ENCODE measurements at places on chromosomes 13 and 19.

DNA sequence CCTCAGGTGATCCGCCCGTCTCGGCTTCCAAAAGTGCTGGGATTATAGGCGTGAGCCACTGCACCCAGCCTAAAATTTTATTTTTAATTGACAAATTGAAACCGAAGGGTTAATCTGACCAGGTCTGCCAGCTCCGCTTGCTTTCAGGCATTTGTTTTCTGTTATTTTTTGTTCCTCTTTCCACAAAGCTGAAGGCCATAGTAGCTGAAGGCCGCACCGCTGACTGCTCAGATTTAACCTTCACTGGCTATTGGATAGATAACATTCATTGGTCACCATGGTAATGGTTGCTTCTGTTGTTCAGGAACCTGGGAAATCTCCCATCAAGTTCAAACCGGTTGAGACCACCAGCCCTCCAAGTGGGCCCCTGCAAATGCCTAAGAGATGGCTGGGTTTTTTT, 124.5 kb upstream of the USP29 start:
- DNase-seq, result no peak

DNA sequence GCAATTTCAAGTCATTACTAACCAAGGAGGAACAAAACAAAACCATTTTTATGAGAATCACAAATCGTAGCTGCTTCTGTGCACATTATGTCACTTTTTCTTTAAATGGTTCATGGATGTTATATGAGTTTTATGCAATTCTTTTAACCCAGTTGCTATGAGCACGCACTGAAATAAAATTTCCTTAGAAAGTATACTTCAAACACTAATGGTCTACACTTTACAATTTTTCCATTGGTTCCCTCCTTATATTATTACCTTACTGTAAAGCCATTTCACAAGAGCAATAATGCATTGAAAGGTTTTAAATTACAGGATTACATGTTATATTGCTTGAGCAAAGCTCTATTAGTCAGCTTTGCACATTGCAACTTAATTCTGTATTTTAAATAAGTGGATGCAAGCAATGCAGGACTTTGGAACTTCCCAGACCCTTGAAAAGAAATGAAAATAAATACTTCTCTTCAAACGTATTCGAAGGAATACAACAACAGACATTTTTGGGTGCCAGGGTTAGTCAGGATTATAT, 318.7 kb downstream of the PCDH9 start:
- no peak for DNase-seq

DNA sequence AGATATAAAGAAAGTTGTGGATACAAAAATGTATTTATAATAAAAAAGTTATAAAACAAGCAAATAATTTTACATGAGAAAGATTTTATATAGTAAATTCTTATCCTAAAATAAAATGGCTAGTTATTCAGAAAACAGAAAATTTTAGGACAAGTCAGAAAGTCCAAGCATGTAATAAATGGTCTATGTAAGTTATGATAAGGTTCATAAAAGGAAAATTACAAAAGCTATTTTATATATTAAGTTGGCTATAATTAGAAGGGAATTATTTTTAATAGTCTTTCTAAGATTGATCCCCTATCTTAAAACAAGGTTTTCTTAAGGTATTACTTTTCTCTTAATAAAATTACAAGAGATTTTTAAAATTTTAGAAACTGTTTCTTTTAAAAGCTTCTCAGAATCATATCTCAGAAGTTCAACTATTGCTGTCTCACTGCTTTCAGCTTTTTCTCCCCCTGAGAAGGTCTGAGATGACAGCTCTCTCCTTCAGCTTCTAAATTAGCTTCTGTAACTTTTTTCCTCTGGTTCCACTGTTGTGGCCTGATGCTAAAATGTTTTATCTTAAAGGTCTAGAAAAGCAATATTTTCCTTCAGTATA, 8.7 kb downstream of the CCDC169 start:
- no peak for DNase-seq

DNA sequence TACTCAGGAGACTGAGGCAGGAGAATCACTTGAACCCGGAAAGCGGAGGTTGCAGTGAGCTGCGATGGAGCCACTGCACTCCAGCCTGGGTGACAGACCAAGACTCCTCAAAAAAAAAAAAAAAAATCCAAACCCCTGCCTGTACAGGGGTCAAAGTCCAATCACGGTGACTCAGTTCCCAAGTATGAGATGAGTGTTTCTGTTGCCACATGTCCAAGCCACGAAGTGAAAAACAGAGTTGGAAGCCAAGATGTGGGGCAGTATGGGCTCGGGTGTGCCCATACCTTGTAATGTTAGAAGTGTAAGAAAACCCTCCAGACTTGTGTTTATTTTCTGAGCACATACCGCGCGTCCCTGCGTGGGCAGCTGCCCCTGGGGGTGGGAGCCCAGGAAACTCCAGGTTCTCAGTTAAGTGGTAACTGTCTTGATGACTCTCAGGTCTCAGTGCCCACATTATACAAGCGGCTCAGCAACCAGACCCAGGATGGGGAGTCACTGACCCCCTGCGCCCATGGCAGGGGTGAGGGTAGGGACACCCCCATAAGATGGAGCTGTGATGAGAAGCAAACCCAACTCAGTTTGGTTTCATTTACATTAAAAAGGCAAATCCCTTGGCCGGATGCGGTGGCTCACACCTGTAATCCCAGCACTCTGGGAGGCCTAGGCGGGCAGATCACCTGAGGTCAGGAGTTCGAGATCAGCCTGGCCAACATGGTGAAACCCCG, 1.2 kb upstream of the GPX4 start:
- no peak for DNase-seq

DNA sequence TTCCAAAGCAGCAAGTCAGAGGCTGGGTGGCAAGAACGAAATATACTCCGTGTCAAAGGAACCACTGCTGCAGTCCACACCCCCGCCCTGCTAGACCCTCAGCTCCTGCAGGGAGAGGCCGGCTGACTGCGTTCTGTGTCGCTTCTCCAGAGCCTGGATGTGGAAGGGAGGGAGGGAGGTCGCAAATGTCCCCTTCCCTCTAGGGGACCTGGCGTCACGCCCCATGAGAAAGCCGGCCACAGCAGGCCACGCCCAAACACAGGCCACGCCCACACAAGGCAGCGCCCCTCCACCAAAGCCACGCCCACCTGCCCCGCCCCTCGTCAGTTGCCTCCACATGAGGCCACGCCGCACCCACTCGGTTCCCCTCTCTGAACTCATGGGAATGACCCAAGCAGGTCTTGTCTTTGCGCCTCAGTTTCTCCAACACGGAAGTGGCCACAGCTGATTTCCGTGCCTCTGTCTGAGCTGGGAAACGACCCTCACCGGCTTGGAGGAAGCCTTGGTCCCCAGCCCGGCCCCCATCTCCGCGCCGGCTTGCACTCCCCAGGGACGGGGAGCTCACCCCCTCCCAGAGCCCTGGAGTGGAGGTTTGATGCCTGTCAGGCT, 38.4 kb upstream of the TCF3 start:
- no peak for DNase-seq

DNA sequence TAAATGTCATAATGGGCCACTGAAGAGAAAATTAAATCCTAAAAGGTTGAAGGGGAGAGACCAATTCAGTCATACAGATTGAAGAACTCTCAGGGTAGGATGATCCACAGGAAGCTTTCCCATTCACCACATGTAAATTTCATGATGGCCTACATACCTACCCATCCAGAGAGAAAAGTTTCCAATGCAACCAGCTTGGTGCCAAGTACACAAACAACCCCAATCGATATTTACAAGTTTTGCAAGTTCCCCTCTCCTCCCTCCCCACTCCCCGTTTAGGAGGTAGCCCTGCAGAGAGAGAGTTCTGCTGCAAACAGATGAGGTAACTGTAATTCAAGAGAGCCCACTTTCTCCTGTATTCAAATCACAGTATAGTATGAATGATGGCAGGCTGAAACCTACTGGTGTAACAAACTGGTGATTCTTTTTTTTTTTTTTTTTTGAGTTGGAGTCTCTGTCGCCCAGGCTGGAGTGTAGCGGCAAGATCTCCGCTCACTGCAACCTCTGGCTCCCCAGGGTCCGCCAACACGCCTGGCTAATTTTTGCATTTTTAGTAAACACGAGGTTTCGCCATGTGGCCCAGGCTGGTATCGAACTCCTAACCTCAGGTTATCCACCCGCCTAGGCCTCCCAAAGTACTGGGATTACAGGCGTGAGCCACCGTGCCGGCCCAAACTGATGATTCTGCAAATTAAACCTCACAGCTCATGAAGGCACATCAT, 14.4 kb downstream of the FOXO1 start:
- DNase-seq, result no peak

DNA sequence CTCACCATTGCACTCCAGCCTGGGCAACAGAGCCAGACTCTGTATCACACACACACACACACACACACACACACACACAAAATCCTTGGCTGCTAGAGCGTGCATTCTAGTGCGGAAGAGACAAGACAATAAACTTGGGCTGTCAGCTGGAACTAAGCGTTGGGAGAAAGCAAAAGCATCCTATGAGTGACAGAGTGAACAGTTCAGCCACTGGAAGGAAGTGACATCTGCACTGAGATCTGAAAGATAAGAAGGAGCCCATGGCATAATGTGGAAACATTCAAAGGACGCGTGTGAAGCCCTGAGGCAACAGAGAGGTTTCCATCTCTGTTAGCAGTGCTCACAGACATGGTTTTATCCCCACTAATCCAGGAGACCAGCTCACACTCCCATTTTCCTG, 3.5 kb upstream of the SLC1A5 start:
- DNase-seq, result no peak

DNA sequence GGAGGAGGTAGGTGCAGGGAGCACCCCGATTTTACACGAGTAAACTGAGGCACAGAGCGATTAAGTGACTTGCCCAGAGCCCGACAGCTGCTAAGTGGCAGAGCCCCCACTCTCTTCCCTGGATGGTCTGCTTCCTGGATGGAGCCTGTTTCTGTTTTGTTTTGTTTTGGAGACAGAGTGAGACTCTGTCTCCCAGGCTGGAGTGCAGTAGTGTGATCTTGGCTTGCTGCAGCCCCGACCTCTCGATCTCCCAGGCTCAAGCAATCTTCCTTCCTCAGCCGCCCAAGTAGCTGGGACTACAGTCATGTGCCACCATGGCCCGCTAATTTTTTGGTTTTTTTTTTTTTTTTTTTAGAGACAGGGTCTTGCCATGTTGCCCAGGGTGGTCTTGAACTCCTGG, 17.3 kb downstream of the BICRA start:
- DNase-seq, result no peak

GRCh38 chr13:45162821-45163220, 38.0 kb downstream of the KCTD4 start:
- DNase-seq, result no peak

DNA sequence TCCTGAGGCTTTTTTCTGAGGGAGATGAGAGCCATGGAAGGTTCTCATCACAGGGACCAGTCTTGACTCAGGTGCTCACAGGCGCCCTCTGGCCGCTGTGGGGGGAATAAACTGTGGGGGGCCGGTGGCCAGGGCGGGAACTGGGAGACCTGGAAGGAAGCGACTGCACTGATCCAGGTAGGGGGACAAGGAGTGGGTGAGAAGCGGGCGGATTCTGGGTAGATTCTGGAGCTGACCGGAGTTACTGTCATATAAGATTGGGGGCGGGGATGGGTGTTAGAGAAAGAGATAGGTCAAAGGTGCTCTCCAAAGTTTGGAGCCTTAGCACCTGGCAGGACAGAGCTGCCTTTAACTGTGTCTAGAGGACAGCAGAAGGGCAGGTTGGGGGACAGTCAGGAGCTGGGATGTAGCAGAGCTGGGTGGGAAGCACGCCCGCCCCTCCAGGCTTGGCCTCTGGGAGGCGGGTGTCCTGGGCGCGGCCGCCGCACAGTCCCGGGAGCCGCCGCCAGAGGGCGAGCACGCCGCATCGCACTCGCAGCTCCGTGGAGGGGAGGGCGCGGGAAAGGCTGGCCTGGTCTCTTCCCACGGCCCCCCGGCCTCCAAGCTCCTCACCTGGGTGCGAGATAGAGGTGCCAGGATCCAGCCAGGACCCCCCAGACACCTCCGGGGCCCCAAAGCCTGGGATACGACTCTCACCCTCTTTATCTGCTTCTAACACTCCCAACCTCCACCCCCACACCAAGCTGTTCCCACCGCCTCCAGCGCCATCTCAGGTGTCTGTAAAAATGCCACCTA, 4.2 kb upstream of the DAND5 start:
- no peak for DNase-seq

- DNase-seq, result no peak
Measured at GRCh38 chr19:38888876-38889275, 10.5 kb downstream of the SIRT2 start.

- DNase-seq, result no peak
Measured at GRCh38 chr13:107518780-107519179, 696.6 kb downstream of the LIG4 start.

GRCh38 chr19:3481241-3482090, 1.1 kb upstream of the SMIM24 start:
- no peak for DNase-seq

GRCh38 chr13:28320209-28320608, 174.7 kb downstream of the FLT1 start:
- DNase-seq, result no peak

GRCh38 chr13:44744880-44745633, 168.9 kb upstream of the TSC22D1 start:
- no peak for DNase-seq

- no peak for DNase-seq
Measured at GRCh38 chr13:28584873-28585381, 74.0 kb upstream of the POMP start.

- DNase-seq, result no peak
Measured at GRCh38 chr13:43170506-43170905, 147.1 kb downstream of the DNAJC15 start.

GRCh38 chr19:35988824-35989223, 6.2 kb upstream of the SDHAF1 start:
- DNase-seq, result no peak
